Hepatocyte (in vitro differentiated cells): ENCODE measurements at places on chromosomes 1 and 21. TPM values are rescaled to one million over a fixed set of nuclear protein-coding genes. Genes with fewer than 3 reads are reported as not detected.

Gene TBCE
- 17.4 and 21.5 TPM in 2 replicates for total RNA-seq

Gene ANKRD65
- 2.1 and 6.5 TPM in 2 replicates for total RNA-seq

Gene ERICH3
- 0.12 and 0.47 TPM in 2 replicates for total RNA-seq

Gene RYR2
- total RNA-seq: 0.50 and 1.1 TPM in 2 replicates

Gene CA6
- not detected in 2 replicates for total RNA-seq

DNA sequence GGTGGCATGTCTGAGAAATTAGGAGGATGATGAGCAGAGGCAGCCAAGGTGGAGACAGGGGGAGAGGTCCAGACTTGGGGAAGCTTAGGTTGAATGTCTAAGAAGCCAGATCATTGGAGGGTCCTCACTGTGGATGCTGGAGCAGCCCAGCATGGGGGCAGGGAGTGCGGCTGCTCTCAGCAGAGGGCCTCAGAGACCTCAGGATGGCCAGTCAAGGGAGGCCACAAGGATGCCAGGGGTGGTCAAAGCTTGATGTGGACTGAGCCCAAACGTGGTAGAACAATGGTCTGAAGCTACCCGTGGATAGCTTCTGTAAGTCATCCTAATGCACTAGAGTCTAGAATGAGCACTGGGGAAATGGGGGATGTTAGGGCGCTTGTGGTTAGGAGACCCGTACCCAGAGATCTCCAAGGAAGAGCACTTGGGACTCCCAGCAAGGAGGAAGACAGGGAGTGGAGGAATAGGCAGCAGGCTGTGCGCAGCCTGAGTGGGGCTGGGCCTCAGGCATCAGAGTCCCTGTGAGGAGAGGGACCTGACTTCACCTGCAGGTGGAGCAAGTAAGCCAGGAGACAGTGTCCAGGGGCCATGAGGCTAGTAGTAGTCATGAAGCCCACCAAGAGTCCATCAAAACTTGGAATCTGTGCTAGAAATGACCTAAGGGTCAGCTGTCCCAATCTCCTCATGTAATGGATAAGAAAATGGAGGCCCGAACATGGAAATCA lies 4.3 kb upstream of the S100A9 start:
- peak; percentile 37 for DNase-seq

DNA sequence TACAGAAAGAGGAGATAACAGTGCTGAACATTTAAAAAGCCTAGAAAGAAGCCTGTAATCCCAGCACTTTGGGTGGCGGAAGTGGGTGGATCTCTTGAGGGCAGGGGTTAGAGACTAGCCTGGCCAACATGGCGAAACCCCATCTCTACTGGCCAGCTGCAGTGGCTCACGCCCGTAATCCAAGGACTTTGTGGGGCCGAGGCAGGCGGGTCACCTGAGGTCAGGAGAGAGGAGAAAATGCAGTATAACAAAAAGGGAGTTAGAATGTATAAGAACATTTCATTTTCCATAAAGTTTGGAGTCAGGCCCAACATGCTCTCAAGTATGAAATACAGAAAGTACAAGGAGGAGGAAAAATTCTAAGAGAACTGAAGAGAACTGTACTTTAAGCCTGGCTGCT lies 134.5 kb downstream of the SMYD3 start:
- no peak for DNase-seq

DNA sequence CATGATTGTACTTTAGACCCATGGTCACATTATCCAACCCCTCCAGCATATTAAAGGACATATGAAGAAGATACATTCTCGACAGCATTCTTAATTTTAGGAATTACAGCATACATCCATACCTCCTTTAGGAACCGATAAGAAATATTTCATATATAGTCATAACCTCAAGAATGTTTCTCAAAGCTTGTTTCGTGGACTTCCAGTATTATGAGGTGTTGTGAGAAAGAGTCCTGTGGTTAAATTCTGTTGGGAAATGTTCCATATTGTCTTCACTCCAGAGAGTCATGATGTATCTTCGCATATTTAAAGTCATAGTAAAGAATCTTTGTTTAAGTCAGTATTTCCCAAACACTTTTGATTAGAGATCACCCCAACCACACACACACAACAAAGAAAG lies 321.0 kb upstream of the SNX7 start:
- DNase-seq: no peak

- no peak for DNase-seq
These were observed 5.0 kb downstream of the RAP1GAP start for GRCh38 chr1:21663951-21664805.

DNA sequence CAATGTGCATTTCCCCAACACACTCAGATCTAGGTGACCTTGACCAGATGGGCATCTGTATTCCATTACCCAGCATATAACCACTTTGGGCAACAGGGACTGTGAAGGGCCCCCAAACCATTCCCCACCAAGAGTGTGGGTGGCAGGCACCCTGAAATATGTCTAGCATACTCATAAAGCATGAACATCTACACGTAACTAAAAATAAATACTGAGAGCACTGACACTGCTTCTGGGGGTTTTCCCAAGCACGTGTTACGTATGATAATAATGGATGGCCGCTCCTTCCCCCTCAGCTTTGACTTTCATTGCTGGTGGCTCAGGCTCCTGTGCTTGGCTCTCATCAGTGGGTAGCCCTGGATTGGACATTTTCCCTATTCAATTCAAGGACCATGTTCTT lies 39.1 kb downstream of the IGSF3 start:
- DNase-seq: no peak

DNA sequence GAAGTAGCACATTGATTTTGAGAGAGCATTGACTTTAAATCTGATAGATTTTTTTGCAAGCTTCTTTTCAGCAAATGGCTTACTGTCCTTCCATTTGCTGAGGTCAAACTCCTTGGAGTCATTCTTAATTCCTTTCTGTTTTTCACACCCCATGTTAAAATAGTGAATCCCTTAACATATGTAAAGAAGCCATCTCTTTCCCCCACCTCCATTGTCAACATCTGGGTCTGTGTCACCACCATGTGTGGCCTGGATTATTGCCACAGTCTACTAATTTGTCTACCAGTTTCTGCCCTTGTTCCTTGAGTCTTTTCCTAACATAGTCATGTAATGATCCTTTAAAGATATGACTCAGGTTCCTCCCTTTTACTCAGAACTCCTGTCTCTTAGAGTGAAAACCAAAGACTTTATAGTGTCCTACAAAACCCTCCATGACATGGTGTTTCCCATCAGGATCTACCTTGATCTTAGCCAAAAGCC lies 104.7 kb downstream of the ST6GALNAC3 start:
- DNase-seq: no peak

DNA sequence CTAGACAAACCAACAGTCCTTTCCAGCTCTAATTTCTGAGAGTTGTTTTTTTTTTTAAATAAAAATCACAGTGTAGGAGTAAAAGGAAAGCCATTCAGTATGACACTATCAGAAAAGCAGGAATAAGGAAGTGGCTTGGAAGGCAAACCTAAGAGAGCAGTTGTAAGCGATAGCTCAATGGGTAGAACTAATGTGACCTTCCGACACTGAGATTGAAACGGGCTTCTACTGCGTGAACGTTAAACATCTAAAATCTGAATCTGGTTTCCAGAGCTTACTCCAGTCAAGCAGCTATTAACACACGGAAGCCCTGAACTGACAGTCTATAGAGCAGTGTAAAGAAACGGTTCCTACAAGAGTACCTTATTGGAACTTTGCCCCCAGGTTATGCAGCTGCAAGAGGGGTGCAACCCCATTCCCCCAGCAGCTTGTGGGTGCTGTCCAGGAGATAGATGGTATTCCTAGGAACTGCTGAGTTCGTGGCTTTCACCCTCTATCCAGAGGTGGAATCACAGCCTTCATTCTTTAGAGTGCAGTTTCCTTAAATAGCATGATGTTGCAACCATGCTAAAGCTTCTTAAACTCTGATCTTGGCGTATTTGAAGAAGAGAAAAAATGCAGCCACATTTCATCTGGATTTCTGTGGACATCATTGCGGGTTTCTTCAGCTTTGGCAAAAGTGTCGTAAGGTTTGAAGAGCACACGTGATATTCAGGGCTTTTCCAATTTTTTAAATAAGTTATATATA lies 3.3 kb upstream of the IRF2BP2 start:
- DNase-seq: peak; percentile 66

DNA sequence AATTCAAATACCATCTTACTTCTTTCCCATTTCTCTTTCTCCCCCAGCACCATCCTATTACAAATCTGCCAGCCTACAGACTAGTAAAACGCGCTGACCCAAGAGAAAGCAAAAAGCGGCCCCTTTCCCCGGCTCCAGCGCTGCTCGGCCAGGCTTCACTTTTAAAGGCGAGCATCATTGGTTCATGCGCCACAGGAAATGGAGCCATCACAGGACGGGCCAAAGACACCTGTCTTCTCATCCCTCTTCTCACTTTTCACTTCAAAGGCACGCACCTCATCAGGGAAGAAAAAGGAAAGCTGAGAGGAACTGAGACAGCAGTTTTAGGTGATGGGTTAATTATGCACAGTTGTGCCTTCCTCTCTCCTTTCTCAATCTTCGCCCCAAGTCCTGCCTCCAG lies 664.2 kb upstream of the USP24 start:
- no peak for DNase-seq
